ENCODE measurements at places on chromosomes 2 and 18. TPM values are rescaled to one million over a fixed set of nuclear protein-coding genes. Genes with fewer than 3 reads are reported as not detected.

DNA sequence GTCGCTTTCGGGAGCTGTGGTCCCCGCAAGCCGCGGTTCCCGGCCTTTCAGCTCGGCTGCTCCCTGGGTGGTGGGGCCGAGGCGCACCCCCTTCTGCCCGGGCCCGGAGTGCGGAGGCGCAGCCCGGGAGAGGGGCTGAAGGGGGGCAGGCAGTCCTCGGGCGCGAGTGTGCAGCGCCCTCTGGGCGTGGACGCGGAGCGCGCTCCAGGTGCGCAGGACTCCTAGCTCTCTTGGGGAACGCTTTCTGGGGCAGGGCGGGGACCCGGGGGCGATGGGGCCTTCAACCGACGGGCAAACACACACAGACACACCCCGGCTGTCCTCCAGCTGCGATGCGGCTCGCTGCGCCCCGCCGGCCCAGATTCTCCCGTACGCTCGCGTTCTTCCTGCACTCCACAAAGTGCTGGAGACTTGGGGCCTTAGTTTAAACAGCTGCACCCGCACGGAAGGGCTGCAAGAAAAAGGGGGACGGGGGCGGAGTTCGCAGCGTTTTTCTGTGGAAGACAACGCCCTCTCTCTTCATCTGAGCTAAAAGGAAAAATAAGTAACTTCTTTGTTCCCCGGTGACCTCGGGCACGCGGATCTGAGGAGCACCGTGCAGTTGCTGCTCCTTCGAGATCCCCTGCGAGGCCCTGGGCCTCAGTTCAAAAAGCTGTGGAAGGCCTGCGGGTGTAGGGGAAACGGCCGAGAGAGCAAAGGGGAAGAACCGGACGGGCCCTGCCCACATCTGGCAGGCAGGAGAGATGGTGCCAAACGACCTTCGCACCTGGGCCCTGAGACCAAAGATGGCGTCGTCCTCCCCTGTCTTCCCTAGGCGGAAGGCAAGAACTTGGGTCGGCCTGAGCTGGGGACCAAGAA lies 593 bp upstream of the SDC1 start:
- H3K4me1 ChIP-seq: peaks cover 21% of the 10 kb centered on the region
- no peaks in the 10 kb centered on the region for H3K36me3 ChIP-seq
- H3K27ac ChIP-seq: no peak overlapping the region
- peak overlapping the region; percentile 62 for H3K4me3 ChIP-seq

DNA sequence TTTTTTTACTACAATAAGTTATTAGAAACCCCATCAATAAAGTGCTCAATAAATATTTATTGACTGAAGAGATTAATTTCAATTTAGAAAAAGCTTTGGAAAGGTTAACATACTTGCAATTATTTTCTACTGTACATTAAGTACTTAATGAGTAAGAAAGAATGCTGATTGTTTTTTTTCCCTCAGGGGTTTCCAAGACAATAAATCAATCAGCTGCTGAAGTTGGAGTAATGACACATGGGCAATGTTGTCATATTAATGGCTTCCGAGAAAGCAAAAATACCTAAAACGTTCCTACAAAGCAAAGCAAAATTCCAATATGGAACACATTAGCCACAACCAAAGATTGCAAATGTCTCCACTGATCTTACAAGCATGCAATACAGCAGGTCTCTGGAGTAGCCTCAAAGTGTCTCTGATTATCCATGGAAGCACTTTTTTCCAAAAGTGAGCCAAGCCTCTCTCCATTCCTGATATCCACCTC lies 66.7 kb downstream of the ZC3H6 start:
- H3K27me3 ChIP-seq: peaks cover 2% of the 10 kb centered on the region
- H3K4me3 ChIP-seq: no peak overlapping the region
- H3K27ac ChIP-seq: no peak overlapping the region
- no peak for DNase-seq
- H3K36me3 ChIP-seq: no peaks in the 10 kb centered on the region
- no peaks in the 10 kb centered on the region for H3K4me1 ChIP-seq

DNA sequence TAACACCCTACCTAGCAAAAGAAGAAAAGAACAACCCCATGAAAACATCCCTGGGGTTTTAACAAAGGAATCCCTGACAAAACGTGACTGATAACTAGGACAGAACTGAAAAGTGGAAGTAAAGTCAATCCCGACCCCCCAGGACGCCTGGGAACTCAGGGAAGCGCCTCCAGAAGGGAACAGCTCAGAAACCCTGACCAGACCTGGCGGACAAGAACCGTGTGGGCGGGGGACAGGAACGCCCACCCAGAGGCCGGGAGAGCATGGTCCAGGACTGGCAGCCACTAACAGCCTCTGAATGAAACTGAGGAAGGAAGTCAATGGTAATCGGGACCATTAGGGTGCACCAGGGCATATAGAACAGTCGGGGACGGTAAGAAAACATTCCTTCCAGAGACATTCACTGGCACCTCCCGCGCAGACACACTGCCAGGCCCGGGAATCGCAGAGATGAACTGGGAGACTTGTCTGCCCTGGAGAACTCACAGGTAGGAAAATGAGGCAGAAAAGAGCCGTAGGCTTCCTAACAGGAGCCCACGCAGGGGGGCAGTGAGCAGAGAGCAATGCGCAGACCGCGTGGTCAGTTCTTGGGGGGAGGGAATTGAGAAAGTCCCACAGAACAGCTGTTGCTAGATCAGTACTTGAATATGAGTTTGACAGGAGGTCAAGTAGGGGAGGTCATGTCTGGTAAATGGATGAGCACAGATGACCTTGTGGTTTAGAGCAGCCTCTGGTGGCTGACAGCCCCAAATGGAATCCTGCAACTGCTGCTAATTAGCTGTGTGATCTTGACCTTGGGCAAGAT lies 1.3 kb upstream of the TBC1D8 start:
- H3K36me3 ChIP-seq: no peaks in the 10 kb centered on the region
- H3K4me3 ChIP-seq: no peak overlapping the region
- peaks cover 7% of the 10 kb centered on the region for H3K27me3 ChIP-seq
- H3K27ac ChIP-seq: no peak overlapping the region
- DNase-seq: peak; percentile 8

Gene CD207
- polyA plus RNA-seq: not detected

DNA sequence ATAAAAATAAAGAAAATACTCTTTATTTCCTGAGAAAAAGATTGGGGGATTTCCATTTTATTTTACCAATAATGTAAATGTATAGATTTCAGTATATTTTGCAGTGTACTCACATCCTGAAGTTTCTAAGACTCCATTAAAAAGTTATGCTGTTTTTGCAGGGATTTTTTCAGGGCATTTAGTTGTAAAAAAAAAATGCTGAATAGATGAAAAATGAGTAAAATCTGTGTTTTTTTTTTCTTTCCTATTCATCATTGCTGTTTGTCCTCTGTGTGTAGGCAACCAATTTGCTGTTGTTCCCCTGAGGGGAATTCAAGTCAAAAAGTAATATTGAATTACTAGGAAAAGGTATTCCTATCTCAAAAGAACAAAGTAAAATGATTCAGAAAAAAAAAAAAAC lies 66.3 kb downstream of the MEIS1 start:
- H3K36me3 ChIP-seq: peaks cover 37% of the 10 kb centered on the region
- DNase-seq: no peak
- peaks cover 25% of the 10 kb centered on the region for H3K4me1 ChIP-seq
- H3K4me3 ChIP-seq: no peak overlapping the region
- H3K27ac ChIP-seq: no peak overlapping the region

DNA sequence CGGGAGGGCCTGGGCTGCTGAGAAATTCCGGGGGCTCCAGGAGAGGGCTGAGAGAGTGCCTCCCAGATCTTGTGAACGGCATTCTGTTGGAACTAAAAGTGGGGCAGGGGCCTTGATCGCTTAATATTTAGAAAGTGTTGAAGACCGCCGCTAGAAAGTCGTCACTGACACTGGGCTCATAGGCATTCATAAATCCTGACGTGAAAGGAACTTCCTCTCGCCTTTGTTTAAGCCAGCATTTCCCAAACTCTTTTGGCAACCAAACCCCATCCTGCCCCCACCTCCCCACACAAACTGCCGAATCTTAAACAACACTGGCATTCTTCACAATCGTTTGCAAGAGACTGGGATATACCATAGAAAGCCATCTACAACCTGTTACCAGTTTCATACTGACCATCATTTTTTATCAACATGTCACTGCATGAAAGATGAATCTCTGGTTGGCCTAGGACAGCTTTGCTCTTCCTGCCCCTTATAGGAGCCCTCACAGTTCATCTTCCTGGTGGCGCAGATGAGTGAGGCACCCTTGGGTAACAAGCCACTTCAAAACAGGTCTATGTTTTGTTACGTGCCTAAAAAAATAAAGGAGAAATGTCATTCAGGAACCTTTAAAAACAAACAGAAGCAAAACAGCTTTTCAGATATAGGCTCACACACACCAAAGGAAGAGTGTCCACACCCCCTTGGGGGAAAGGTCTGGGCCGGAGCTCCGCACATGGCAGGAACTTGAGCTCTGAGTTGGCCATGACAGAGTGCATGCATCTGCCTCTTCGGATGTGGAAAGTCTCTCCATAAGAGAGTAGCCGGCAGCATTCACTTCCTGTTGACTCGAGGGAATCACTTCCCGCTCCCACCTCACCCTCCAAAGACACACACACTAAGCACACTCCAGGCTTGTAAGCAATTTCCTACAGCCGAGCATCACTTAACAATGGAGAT lies 13.0 kb downstream of the MTERF4 start:
- DNase-seq: no peak
- no peaks in the 10 kb centered on the region for H3K4me1 ChIP-seq
- H3K36me3 ChIP-seq: peaks cover 53% of the 10 kb centered on the region
- H3K27ac ChIP-seq: no peak overlapping the region
- no peaks in the 10 kb centered on the region for H3K27me3 ChIP-seq

GRCh38 chr2:174776675-174777074 lies 12.4 kb upstream of the CHRNA1 start:
- H3K4me3 ChIP-seq: no peak overlapping the region
- no peaks in the 10 kb centered on the region for H3K27me3 ChIP-seq
- no peaks in the 10 kb centered on the region for H3K36me3 ChIP-seq
- no peak for DNase-seq
- H3K27ac ChIP-seq: peak overlapping the region; percentile 38

Gene ALK
- not detected for polyA plus RNA-seq

GRCh38 chr2:221629468-221629867 lies 57.4 kb upstream of the EPHA4 start:
- no peak overlapping the region for H3K27ac ChIP-seq
- no peaks in the 10 kb centered on the region for H3K27me3 ChIP-seq
- peaks cover 2% of the 10 kb centered on the region for H3K4me1 ChIP-seq
- no peak overlapping the region for H3K4me3 ChIP-seq

Gene EGR4
- polyA plus RNA-seq: not detected

DNA sequence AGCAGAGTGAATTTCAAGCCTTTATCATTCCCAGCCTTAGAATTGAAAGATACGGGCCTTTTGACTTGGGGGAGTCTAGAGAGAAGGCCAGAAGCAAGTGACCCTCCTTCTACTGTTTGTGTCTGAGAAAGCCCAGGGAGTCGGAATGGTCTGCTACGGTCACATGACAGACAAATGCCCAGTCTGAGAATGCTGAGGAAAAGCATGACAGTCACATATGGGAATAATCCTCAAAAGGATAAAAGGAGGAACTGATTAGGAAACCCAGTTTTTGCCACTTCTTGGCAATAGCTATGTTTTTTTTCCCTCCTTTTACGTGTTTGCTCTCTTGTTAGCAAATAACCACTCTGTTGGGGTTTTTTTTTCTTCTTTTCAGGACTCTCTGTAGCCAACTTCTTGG lies 38.1 kb upstream of the HNRNPA3 start:
- DNase-seq: no peak
- no peaks in the 10 kb centered on the region for H3K27me3 ChIP-seq
- no peak overlapping the region for H3K27ac ChIP-seq
- peaks cover 9% of the 10 kb centered on the region for H3K4me1 ChIP-seq
- H3K36me3 ChIP-seq: no peaks in the 10 kb centered on the region

GRCh38 chr18:6606411-6607085 lies 123.0 kb upstream of the ARHGAP28 start:
- H3K4me3 ChIP-seq: no peak overlapping the region
- H3K27me3 ChIP-seq: no peaks in the 10 kb centered on the region
- no peak for DNase-seq
- H3K4me1 ChIP-seq: peaks cover 4% of the 10 kb centered on the region
- no peaks in the 10 kb centered on the region for H3K36me3 ChIP-seq

GRCh38 chr2:223047260-223047761 lies 4.7 kb upstream of the KCNE4 start:
- H3K36me3 ChIP-seq: no peaks in the 10 kb centered on the region
- H3K4me3 ChIP-seq: no peak overlapping the region
- H3K4me1 ChIP-seq: peaks cover 19% of the 10 kb centered on the region

Gene MC5R
- polyA plus RNA-seq: not detected

- H3K36me3 ChIP-seq: no peaks in the 10 kb centered on the region
- no peaks in the 10 kb centered on the region for H3K27me3 ChIP-seq
Observed at GRCh38 chr2:72023678-72024390, 123.8 kb downstream of the CYP26B1 start.

GRCh38 chr18:5462227-5462626 lies 81.6 kb downstream of the EPB41L3 start:
- no peak overlapping the region for H3K27ac ChIP-seq
- no peak overlapping the region for H3K4me3 ChIP-seq
- no peaks in the 10 kb centered on the region for H3K36me3 ChIP-seq
- DNase-seq: no peak
- H3K27me3 ChIP-seq: no peaks in the 10 kb centered on the region

- no peak overlapping the region for H3K4me3 ChIP-seq
- no peak for DNase-seq
- H3K36me3 ChIP-seq: no peaks in the 10 kb centered on the region
- no peak overlapping the region for H3K27ac ChIP-seq
- no peaks in the 10 kb centered on the region for H3K27me3 ChIP-seq
Observed at GRCh38 chr2:124241-124880, 78.1 kb upstream of the FAM110C start.

DNA sequence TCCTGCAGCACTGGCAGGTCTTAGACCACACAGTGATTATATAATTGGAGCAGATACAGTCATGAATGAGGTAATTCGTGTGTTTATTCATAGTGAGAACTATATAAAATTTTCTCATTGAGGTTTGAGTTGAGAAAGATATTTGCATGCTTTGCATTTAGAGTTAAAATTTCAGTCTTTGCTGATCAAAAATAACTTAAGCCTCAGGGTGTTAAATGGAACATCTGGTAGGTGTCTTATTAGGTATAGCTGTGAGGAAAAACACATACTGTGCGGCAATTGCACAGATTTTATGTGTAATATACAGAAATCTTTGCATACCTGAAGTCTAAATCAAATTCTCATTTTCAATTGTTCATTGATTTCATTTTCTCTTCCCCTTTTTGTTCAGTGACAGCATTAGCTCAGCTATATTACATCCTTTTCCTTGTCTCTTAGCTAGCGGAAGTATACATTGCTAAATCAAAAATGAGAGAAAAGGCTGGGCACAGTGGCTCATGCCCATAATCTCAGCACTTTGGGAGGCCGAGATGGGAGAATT lies 21.2 kb downstream of the GORASP2 start:
- no peak for DNase-seq
- no peaks in the 10 kb centered on the region for H3K27me3 ChIP-seq
- peaks cover 4% of the 10 kb centered on the region for H3K4me1 ChIP-seq
- H3K36me3 ChIP-seq: peaks cover 41% of the 10 kb centered on the region

Gene CRACDL
- polyA plus RNA-seq: not detected

Gene DSG4
- polyA plus RNA-seq: not detected

DNA sequence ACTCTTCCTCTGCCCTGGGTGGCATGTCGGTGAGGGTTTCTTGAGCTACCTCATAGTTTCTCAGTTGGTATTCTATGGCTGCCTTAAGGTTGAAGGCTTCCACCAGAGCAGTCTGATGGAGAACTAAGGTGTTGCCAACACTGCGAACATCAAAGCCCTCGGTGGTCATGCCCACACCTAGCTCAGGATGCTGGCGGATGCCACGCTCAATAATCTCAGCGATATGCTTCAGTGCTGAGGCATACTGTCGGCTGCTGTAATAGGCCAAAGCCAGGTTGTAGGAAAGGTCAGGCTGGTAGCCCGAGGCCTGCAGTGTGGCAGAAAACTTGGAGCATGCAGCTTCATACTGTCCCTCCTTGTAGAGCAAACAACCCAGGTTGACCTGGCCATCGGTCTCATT lies 225.3 kb downstream of the AGPS start:
- H3K27ac ChIP-seq: no peak overlapping the region
- H3K36me3 ChIP-seq: no peaks in the 10 kb centered on the region
- DNase-seq: no peak
- H3K4me3 ChIP-seq: peak overlapping the region; percentile 92
